ENCODE measurements at places on chromosomes 12 and 14.

DNA sequence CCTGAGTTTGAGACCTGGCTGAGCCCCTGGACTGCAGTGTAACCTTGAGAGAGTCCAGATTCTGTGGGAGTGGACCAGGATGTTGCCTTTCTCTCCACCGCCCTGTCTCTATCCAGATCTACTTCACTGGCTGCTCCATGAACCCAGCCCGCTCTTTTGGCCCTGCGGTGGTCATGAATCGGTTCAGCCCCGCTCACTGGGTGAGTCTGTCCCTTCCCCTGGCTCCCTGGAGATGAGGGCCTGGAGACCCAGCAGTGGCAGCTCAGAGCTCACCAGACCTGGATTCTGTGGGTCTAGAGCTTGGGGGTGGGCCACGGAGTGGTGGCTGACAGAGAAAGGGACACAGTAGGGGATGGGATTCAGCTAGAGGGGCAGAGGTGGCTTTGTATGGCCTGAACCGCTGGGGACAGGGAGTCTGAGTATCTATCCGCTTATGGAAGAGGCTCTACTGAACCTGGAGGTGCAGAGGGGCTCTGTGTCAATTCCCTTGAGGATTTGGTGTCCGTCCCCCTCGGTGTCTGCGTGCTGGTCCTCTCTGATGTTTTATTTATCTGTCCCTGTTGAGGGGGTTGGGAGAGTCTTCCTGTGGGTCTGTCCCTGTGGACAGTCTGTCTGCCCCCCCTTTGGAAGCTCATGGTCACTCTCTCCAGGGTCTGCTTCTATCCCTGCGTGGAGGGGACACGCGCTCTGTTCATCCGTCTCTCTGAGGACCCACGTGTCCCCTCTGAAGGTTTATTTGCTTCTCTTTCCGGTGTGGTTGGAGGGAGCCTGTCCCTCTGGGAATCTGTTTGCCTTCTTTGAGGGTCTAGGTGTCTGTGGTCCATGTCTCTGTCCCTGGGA, 2.5 kb downstream of the AQP5 start:
- no peak for DNase-seq

DNA sequence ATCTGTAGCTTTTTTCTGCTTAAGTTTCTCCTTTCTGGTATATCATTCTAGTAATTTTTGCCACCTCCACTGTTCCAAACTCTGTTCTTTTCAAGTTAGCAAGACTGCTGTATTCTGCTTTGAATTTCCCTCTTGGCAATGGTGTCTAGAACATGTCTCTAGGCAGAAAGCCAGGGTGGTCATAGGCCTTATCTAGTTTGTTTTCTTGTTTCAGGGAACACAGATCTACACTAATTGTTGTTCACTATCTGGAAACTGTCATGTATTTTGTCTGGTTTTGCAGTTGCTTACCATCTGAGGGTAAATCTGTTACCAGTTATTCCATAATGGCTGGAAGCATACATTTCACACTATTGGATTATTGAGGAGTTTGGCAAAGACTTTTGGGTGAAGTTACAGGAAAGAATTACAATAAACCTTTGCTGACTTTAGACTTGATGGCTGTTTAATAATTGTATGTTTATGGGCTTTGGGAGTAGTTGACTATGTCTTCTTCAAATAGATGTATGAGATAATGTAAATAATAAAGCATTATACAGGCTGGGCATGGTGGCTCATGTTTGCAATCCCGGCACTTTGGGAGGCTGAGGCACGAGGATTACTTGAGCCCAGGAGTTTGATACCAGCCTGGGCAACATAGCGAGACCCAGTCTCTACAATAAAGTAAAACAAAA, 41.4 kb downstream of the FUT8 start:
- DNase-seq: no peak

DNA sequence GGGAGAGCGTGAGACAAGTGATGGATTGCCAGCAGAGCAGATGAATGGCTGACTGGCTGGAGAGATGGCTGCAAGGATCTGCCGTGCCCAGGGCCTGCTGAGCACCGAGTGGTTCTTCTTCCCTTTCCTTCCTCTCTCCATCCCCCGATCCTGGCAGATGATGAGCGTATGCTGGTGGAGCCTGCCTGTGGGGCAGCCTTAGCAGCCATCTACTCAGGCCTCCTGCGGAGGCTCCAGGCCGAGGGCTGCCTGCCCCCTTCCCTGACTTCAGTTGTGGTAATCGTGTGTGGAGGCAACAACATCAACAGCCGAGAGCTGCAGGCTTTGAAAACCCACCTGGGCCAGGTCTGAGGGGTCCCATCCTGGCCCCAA, 15.5 kb downstream of the SDSL start:
- no peak for DNase-seq

DNA sequence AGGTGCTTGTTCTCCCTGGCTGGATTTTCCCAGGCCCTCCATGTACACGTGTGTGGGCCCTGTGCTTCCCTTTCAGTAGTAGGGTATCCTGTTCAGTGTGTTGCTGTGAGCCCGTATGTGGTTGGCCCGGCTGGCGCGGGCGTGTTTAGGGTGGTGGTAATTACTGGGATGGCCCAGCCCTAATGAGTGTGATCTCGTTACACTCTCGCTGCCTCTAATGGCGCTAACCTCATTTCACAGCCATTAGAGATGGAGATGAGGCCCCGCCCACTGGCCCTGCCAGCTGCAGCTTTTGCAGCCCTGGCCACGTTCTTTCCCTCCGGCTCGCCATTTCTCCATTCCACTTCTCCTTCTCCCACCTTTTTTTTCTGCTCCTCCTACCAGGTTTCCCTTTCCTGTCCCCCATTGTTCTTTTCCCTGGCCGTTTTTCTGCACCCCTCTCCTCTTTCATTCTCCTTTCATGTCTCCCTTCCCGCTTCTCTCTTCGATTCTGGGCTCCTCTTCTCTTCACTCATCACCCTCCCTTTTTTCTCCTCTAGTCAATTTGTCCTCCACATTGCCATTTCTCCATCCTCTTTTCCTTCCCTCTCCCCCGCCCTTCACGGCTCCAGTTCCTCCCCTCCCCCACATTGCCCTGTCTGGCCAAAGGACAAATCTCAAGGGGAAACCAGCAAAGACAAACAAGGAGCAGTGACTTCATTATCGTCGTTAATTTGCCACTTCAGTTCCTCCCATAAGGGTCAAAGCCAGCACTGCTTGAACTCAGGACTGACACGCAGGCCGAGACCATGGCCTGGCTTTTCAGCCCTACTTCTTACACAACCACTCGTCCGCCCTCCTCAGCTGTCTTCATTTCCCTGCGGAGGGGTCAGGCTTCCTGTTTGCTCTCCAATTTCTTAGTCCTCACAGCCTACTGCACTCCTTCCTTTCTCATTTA, 6.8 kb downstream of the ZFHX2 start:
- no peak for DNase-seq

DNA sequence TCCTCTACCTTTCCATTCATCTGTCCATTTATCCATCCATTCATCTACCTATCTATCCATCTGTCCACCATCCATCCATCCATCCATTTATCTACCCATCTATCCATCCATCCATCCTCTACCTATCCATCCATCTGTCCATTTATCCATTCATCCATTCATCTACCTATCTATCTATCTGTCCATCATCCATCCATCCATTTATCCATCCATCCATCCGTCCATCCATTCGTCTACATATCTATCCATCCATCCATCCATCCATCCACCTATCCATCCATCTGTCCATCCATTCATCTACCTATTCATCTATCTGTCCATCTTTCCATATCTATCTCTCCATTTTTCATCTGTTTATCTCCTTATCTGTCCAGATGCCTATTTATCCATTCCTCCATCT, 21.0 kb downstream of the CABP1 start:
- DNase-seq: no peak

- DNase-seq: peak; percentile 14
Measured at GRCh38 chr12:119229837-119230236, 51.1 kb downstream of the HSPB8 start.

GRCh38 chr12:89029961-89030360, 322.3 kb downstream of the DUSP6 start:
- DNase-seq: no peak

GRCh38 chr12:30191696-30192455, 408.1 kb upstream of the TMTC1 start:
- no peak for DNase-seq

DNA sequence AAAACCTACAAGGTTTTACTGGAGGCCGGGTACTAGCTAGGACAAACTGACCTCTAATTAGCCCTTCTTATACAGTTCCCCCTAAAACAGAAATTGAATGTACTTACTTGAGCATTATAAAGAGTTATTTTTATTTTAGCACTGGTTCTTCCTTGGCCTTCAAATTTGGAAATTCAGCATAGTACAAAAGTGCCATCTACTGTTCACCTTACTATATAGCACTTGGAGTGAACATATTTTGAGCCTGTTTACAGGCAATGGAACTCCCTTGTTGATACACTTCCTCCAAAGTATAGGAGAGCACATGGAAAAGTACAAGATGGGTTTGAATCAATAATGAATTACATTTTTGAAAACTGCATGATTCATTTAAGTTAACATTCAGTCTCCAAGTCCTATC, 3.9 kb upstream of the POC1B start:
- peak; percentile 25 for DNase-seq

Measured in astrocyte (in vitro differentiated cells and primary cell).